ENCODE measurements at places on chromosomes 5 and 9.

- no peak for DNase-seq
Observed at GRCh38 chr9:130030651-130031127, 12.3 kb downstream of the FNBP1 start.

- no peak for DNase-seq
Observed at GRCh38 chr5:139133282-139133681, 64.9 kb downstream of the SIL1 start.

DNA sequence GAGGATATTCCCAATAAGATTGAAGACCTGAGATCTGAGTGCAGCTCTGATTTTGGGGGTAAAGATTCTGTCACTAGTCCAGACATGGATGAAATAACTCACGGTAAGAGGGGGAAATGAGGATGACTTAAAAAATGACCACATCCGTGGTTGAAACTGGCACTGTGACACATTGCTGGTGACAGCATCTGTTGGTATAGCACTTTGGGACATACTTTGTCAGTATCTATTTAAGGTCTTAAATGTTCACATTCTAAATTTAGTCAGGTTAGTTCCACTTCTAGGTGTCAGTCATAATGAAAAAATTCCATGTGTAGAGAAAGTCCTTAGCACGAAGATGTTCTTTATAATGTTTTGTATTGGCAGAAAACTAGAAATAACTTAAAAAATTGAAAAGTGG lies 70.9 kb downstream of the GAPVD1 start:
- no peak for DNase-seq

DNA sequence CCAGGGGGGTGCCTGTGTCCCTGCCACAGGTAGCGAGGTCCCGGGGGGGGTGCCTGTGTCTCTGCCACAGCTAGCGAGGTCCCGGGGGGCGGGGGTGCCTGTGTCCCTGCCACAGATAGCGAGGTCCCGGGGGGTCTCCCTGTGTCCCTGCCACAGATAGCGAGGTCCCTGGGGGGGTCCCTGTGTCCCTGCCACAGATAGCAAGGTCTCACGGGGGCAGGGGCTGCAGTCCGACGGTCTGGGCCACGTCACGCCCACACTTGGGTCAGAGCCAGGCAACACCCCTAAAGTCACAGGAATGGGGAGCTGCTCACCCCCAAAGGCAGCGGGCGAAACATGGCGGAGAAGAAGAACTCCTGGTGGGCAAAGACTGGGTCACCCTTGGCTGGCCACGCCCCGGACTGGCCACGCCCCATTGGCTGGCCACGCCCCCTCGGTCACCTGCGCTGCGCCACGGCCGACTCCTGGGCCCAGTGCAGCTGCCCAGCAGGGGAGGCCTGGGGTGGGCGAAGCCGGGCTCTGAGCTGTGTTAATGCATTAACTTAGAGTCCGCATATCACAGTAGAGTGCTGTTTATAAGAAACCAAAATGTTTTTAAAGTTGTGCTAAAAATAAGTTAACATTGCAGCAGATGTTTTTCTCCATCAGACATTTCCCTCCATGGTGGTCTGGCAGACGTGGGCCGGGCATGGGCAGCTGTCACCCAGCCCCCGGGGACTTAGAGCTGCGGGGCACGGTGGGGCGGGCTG lies 7.0 kb downstream of the NOXA1 start:
- DNase-seq = no peak

- peak; percentile 40 for DNase-seq
Observed at GRCh38 chr5:132427281-132428146, 58.0 kb downstream of the SLC22A5 start.

DNA sequence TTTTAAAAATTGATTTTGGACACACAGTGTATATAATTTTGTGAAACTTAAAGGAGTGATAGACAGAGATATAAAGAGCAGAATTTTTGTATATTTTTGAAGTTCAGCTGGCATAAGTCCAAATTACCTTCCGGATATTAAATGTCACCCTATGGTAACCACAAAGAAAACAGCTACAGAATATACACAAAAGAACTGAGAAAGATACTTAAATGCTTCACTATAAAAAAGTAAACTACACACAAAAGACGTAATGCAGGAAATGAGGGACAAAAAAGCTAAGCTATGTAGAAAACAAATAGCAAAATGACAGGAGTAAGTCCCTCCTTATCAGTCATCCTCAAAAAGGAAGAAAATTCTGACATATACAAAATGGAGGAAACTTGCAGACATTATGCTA lies 29.4 kb downstream of the HACD4 start:
- DNase-seq = no peak

DNA sequence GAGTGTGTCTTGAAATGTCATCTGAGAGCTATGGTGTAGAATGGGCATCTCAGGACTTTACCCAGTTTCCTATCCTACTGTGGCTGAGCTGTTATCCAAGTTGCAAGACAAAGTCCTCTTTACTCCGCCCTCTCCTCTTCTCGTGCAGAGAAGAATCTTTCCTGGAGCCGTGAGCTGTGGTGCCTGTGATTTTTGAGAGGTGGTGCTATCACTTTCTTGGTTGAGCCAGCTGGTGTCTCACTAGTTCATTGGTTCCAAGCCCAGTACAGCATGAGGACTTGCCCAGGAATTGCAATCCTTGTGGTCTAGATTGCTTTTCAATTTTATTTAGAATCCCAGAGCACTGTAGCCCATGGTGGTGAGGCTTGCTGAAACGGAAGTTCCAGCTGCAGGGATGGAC lies 2300.3 kb downstream of the MAT2B start:
- DNase-seq = peak; percentile 4

GRCh38 chr5:52892242-52892878 lies 96.8 kb upstream of the ITGA2 start:
- DNase-seq = no peak

DNA sequence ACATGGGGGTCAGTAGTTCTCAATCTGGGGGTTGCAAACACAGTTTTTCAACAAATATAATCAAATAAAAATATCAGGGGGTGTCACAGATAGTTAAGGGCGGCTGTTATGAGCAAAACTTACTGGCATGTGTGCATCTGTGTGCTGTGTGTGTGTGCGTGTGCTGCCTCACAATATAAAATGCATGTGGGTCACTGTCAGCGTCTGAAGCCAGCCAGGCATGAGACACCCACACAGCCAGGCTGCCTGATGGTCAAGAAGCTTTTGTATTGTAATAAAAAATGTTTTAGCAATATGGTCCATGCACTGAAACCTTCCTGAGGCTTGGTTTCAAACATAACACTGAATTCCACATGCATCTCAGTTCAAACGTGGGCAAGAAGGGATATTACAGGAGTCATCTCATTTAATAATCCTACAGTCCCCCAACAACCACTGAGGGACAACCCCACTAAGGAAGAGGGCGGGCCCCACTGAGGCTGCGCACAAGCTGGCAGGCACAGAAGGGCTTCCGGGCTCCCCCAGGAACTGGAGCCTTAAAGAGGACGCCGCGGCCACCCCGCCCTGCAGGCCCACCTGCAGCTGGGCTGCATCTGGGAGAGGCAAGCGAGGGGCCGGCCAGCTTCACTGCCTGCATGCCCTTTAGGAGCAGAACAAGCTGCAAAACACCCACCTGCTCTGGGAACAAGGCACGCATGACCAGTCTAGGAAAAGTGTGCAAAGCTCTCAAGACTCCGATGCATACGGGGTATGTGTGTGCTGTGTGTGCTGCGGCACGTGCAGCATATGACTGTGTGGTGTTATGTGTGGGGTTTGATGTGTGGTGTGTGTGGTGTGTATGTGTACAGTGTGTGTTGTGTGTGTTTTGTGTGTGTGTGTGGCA lies 14.1 kb downstream of the SEMA4D start:
- no peak for DNase-seq

Measured in A172 (cell line).